ENCODE measurements at places on chromosomes 3 and 15. TPM values are rescaled to one million over a fixed set of nuclear protein-coding genes. Genes with fewer than 3 reads are reported as not detected.

The CELSR3 gene
- 3.8 TPM for total RNA-seq

The RTP4 gene
- not detected for total RNA-seq

The CFAP100 gene
- not detected for total RNA-seq

The FBXO40 gene
- total RNA-seq: not detected

The ANKRD34C gene
- not detected for total RNA-seq

The GCNT3 gene
- 1.6 TPM for total RNA-seq

The SOX14 gene
- not detected for total RNA-seq

The GABRR3 gene
- not detected for total RNA-seq

The ESYT3 gene
- total RNA-seq: 1.6 TPM
